ENCODE measurements at places on chromosomes 4 and X.

- no peak for DNase-seq
Measured at GRCh38 chr4:85722807-85723206, 247.9 kb downstream of the ARHGAP24 start.

GRCh38 chrX:71533851-71534561, 1.1 kb downstream of the OGT start:
- peak; percentile 30 for DNase-seq

GRCh38 chr4:174912919-174913543, 5.1 kb upstream of the ADAM29 start:
- no peak for DNase-seq

GRCh38 chr4:119041396-119041795, 94.2 kb upstream of the MYOZ2 start:
- no peak for DNase-seq

GRCh38 chrX:139850968-139851367, 81.9 kb downstream of the ATP11C start:
- no peak for DNase-seq

- peak; percentile 63 for DNase-seq
Measured at GRCh38 chr4:13865871-13866669, 238.5 kb upstream of the BOD1L1 start.

DNA sequence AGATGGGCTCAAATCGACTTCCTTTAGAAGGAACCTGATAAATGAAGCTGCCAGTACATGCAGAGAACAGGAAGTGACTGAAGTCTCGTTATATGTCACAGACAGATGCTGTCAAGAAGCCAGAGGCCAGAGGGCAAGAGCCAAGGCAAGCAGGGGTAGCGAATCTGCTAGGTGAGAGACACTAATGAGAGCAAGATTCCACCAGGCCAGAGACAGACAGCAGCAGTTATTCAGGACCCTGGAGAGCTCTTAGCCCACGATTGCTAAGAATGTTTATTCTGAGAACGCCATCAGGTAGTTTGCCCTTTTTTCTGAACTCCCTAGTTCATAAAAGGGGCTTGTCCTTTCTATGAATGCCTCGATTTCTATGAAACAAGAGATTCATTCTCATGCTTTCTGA, 73.7 kb downstream of the BEND2 start:
- DNase-seq: peak; percentile 53

DNA sequence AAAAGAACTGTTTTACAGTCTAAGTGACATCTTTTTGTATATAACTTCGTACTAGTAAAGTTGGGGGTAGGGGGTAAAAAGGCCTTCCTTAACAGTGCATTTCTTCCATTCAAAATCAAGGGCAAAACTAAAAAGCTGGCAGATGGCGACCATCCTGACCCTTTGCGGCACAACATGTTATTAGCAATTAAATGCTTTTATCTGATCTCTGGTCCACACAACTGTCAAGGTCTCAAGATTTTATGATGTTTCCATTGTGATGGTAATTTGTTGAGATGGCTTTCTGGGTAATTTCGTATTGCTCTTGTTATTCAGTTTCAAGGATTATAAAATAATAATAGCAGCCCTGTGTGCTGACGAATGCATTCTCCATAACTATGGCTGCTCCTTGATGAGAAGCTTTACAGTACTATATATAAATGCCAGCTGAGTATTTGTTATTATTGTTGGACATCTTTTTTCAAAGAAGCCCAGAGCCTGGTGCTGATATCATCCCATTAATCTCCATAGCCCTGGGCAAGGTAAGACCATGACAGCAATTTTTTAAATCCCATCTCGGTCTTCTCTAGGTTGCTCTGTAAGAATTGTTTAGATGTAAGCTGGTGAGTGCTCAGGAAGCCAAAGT, 89.5 kb downstream of the CBR4 start:
- DNase-seq: no peak

All from PC-3 (cell line).